ENCODE measurements at places on chromosomes 5 and 9. TPM values are rescaled to one million over a fixed set of nuclear protein-coding genes. Genes with fewer than 3 reads are reported as not detected.

The TGFBR1 gene
- total RNA-seq: 14.7 TPM

The FCN1 gene
- 1.6 TPM for total RNA-seq

The TLX3 gene
- not detected for total RNA-seq

The SLC2A6 gene
- 1.8 TPM for total RNA-seq

The OSMR gene
- 19.8 TPM for total RNA-seq

The SLC34A1 gene
- total RNA-seq: not detected

The ANXA6 gene
- total RNA-seq: 220 TPM

The PDE8B gene
- total RNA-seq: 3.4 TPM

The YIPF5 gene
- 36.7 TPM for total RNA-seq

The CNTLN gene
- 1.9 TPM for total RNA-seq

The IGFBPL1 gene
- total RNA-seq: not detected
